ENCODE measurements at places on chromosomes 7 and 10.

DNA sequence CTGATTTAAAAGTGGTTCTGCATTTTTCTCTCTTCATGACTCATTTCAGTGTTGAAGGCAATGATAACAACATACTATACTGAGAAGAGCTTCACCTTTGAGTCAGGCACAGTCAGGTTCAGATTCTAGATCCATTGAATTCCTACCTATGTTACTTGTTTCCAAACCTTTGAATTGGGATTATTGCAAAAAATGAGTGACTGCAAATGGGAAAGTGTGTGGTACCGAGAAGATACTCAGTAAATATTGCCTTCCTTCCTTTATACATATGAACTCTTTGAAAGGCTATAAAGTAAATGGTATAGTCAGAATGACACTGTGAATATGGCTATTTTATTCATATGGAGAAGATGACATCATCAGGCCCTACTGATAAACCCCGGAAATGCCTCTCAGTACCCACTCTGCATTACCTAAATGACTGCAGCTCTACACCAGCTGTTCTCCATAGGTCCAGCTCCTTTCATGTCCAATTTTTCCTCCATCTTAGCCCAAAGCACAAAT lies 66.7 kb upstream of the FGL2 start:
- DNase-seq, result no peak

GRCh38 chr7:74015670-74016069 lies 12.3 kb upstream of the ELN start:
- no peak for DNase-seq

DNA sequence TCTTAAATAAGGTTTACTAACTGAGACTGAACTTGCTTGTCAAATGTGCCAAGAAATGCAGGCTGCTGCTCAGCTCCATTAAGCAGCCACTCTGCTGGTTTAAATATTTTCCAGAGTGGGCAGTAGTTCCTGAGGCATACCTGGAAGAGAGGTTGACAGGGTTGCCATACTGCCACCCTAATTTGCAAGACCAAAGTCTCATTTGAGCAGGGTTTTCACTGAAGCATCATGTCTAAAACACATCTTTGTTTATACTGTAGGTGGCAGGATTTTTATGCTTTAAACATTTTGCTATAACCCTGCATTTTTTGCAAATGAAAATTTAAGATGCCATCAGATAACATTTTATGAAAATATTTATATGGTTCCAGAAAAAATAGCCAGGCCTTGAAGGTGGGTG lies 618.0 kb upstream of the LRRTM3 start:
- no peak for DNase-seq

GRCh38 chr10:114073395-114074186 lies 29.9 kb downstream of the ADRB1 start:
- no peak for DNase-seq

GRCh38 chr10:80277567-80278250 lies 11.7 kb downstream of the MAT1A start:
- DNase-seq, result no peak
